ELF-1 (cell line): ENCODE measurements at places on chromosomes 16 and 17.

DNA sequence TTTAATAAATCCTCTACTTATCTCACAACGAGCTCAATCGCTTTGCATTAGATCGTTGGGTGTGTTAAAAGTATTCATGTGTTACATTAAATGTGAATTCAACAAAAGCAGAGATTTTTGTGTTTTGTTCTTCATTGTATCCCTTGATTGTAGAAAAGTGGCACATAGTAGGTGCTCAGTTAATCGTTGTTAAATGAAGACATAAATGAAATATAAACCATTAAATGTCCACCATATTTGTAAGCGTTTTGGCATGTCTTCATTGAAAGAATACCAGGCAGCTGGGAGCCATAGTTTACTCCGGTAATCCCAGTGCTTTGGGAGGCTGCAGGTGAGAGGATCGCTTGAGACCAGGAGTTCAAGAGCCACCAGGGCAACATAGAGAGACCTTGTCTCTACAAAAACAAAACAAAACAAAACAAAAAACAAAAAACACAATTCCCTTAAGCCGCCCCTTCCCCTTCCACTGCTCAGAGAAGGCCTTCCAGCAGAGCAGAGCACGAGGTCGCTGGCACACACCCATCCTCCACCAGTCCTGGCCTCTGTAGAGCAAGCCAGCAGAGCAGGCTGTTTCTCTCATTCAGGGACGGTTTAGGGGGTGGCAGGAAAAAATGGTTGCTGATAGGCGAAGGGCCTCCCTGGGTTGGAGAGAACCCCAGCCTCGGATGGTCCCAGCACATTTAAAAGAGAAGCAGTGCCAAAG, 673 bp upstream of the CHD9 start:
- no peak for DNase-seq

DNA sequence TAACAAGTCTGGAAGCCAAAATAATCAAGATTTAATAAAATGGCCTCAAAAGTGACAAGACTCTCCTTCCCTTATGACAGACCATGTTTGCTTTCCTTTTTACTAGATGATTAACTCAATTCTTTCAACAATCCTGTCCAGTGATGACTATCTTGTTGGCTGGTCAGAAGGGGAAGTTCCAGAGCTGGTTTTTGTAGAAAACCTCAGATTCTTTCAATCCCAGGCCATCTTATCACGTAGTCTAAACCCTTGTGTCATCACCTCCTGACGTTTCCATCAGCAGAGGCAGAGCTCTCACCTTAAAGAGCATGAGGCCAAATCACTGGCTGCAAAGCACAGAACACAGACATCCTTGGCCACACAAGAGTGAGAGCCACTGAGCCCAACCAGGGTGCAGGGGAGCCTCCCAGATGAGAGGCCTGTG, 125.3 kb downstream of the ANKRD11 start:
- DNase-seq: no peak

DNA sequence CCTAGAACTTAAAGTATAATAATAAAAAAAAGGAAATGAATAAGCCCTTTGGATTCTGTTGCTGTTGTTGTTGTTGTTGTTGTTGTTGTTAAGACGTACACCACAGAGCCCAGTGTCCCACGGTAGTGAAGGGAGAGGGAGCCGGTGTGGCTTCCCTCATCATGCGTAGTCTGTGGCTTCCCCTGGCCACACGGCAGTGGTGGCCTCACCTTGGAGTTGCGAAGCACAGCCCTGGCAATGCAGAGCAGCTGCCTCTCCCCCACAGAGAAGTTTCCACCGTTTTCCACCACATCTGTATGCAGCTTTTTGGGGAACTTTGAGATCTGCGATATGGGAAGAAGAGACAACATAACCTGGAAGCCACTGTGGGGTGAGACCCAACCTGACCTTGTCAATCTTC, 14.1 kb upstream of the ABCC12 start:
- no peak for DNase-seq

DNA sequence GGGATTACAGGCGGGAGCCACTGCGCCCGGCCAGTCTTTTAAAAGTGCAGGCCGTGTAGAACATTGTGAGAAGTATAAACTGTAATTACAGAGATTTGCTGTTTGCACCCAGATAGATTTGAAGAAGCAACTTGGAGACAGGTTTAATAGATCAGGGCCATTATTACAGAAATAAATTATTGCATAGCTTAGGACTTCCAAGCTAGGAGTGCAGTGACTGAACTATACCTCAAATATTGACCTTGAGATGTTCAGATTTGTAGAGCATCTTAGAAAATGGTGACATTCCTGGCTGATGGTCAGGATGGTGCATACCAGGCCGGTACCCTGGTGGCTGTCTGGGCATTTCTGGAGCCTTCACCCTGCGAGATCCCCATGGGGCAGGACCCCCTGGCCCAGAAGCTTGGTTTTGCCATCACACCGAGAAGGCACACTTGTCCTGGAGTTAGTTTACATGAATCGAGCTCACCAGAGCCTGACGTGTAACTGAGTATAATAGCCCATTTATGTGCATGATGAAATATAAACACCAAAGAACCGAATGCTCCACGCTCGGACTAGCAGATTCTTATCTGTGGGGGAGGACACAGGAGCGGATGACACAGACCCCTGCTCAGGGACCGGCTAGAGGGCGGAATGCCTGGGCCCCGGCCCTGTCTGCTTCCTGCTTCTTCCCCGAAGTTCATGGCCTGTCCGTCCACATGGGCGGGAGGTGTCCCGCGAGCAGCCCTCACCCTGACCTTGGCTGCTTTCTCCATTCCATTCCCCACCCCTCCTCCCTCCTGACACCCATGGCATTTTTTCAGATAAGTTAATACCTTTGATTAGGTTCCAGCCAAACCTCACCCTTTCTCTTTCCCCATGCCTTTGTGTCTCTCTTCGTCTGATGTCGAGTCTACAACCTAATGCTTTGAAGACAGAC, 32.1 kb downstream of the CCDC40 start:
- no peak for DNase-seq

GRCh38 chr16:65068151-65068740, 53.6 kb downstream of the CDH11 start:
- DNase-seq: no peak

DNA sequence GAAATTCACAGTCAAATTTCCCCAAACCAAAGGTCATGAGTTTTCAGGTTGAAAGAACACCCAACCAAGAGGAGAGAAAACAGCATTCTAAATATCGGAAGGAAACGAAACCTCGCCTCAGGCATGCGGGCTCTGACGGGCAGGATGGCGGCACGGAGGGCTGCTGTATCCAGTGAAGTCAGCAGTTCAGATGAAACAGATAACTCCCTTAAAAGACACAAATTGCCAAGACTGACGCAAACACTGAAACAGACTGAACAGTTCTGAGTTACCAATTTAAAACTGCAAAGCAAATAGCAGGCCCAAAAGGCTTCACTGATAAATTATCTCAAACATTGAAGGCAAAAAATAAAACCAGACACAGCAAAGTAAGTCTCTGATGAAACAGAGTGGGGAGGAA, 20.6 kb upstream of the CDH15 start:
- DNase-seq: no peak

- no peak for DNase-seq
Observed at GRCh38 chr16:72673118-72673517, 374.8 kb downstream of the ZFHX3 start.
